ENCODE measurements at places on chromosomes 6 and 20.

DNA sequence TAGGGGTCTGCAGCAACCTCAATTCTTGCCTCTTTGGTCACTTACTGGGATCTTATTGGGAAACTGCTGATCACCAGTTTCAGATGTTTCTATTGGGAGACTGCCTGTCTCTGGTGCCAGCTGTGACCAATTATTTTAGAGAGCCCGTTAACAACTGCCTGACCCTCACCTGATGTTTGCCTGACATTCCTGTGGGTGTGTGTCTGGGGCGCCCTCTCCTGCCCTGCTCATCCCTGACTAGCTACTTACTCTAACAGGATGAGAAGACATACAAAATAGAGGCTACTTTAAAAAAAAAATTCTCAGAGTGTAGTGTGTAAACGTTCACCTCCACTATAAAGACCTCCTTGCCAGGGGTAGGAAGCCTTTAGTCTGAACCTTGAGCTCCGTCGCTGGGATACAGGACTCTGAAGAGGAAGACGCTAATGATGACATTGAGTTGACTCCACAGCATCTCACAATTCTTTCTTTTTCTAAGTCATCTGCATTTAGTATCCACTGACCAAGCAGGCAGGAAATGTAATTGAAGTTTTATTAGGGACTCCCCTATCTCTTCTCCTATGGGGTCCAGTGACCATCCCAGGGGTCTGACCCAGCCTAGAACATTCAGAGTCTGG, 54.6 kb upstream of the DDR1 start:
- DNase-seq: no peak

- DNase-seq: no peak
Measured at GRCh38 chr6:146295695-146296094, 247.9 kb upstream of the RAB32 start.

- DNase-seq: no peak
Measured at GRCh38 chr6:33289784-33290315, 449 bp downstream of the PFDN6 start.

GRCh38 chr6:111794727-111795452, 78.4 kb downstream of the FYN start:
- DNase-seq: no peak

DNA sequence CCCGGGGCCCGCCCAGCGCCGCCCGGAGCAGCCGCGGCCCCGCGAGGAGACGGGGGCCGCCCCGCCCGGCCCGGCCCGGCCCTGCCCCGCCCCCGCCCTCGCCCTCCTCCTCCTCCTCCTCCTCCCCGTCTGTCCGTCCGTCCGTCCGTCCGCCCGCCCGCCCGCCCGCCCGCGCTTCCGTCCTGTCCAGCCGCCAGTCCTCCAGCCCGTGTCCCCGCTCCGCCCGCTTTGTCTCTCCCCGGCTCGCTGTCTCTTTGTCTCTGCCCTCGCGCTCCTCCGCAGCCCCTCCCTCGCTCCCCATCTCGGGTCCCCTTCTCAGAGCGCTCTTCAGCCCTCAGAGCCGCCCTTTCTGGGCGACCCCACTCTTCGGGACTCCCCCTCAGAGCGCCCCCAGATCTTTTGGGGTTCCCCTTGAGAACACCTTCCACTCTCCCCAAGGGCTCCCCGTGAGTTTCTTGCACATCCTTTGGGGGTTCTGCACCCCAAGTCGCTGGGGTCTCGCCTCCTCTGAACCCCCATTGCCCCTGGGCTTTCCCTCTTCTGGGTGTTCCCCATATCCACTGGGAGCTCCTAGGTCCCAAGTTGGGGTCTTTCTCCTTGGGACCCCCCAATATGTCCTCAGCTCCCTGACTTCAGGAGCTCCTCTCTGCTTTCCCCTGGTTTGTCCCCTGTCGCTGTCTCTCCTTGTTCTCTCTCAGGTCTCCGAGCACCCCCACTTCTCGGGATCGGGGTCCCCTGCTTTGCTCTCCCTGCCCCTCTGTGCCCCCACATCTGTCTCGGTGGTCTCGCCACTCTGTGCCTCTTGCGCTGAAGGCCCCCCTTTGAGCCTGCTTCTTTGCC, 79.5 kb upstream of the MYL9 start:
- DNase-seq: peak; percentile 56

DNA sequence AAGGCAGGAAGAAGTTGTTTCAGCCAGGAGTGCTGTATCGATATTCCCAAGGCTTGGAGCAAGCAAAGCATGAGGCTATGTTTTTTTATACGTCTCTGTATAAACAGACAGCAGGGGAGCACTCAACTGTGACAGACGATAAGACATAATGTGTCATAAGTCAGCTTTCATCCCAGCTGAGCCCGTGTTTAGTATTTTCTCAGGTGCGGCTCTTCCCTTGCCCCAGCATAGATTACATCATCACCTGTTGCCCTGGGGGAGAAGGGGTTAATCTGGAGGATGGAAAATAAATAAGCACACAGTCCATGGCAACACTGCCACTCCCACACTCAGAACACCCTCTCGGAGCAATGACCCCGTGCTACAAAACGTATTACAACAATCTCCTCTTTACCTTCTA, 22.1 kb upstream of the KCNK5 start:
- no peak for DNase-seq

DNA sequence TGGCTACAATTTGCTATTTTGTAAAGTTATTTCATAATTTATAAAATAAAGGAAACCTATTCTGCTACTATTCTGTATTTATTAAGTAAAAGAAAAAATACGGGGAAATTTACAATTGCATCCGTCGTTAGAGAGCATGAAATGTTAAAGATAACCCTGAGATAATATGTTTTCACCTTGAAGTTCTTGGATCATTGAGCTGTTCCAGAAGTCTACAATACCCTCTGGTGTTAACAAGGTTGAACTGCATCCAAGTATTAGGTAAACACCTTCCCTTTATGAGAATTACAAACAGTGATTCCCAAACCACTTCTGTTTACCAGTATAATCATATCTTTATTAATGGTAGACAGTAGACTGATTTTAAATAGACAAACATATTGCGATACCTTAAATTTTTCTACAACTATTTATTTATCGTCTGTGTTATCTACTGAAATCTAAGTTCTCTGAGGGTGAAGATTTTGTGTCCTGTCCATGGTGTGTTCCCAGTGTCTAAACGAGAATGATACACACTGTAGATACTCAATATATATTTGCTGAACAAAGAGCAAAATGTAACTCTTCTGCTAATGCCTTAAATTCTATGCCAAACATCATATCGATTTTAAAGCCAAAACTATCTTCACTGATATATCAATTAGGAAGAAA, 28.2 kb downstream of the TBC1D32 start:
- peak; percentile 3 for DNase-seq

- DNase-seq: no peak
Measured at GRCh38 chr6:46014046-46014445, 1.6 kb downstream of the CLIC5 start.

Measured in GM06990 (cell line).